ENCODE measurements at places on chromosomes 1 and 21. TPM values are rescaled to one million over a fixed set of nuclear protein-coding genes. Genes with fewer than 3 reads are reported as not detected.
A peak's percentile ranks its signal among the peaks of the same experiment; 100 is the strongest.

GRCh38 chr1:39609618-39610331, 29.7 kb downstream of the HEYL start:
- no peak overlapping the region for H3K27ac ChIP-seq
- H3K4me1 ChIP-seq: peaks cover 15% of the 10 kb centered on the region
- no peak overlapping the region for H3K4me3 ChIP-seq

DNA sequence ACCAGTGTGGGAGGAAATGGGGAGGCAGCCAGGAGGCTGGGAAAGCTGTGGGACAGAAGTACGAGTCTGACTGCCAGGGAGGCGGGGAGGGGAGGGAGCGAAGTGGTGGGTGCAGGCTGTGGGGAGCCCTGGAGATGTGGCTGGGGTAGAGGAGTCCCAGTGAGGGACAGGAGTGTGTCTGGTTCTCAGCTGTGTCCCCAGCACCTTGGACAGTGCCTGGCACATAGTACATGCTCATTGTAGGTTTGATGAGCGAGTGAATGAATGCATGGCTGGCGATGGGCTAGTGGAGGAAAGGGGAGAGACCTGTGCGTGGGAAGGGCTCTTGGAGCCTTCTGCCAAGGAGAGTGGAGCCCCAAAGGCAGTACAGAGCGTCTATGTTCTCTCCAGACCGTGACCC, 104.1 kb downstream of the SIK1 start:
- no peaks in the 10 kb centered on the region for H3K36me3 ChIP-seq
- no peak overlapping the region for H3K27ac ChIP-seq
- H3K4me1 ChIP-seq: peaks cover 13% of the 10 kb centered on the region
- H3K4me3 ChIP-seq: no peak overlapping the region
- DNase-seq: no peak
- no peaks in the 10 kb centered on the region for H3K27me3 ChIP-seq

DNA sequence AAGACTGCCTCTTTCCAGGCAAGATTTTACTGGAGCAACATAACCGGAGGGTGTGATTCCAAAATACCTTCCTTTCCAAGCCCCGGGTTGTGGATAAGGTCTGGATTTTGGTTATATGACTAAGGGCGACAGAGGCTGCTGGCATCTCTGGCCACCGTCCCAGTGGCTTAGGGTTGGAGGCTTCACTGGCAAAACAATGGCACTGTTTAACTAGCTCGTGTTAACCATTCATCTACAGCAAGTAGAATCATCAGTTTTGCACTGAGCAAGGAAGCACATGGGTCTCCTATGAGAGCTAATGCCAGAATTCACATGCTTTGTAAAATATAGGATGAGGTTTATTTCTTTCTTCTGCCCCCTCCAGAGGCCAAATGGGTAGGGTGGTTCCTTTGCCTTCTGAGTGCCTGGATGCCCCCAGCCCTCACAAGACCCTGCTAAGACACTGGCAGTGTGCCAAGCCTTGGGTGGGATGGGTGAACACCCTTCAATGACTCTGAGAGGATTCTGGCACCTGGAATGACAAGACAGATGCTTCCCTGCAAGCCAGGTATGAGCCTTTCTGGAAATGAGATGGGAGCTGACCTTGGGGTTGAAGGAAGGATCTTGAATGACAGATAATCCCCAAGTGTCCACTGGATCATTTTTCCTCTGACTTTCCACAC, 36.8 kb downstream of the DHCR24 start:
- H3K27ac ChIP-seq: no peak overlapping the region
- DNase-seq: no peak
- H3K4me1 ChIP-seq: no peaks in the 10 kb centered on the region
- H3K4me3 ChIP-seq: no peak overlapping the region

- no peak for DNase-seq
- H3K27ac ChIP-seq: no peak overlapping the region
- H3K4me1 ChIP-seq: peaks cover 4% of the 10 kb centered on the region
- no peaks in the 10 kb centered on the region for H3K27me3 ChIP-seq
- H3K36me3 ChIP-seq: no peaks in the 10 kb centered on the region
These were observed 15.8 kb downstream of the TSPAN2 start for GRCh38 chr1:115073298-115074087.

GRCh38 chr1:231423648-231424047, 1.6 kb upstream of the EGLN1 start:
- H3K4me1 ChIP-seq: peaks cover 19% of the 10 kb centered on the region
- no peak overlapping the region for H3K4me3 ChIP-seq
- H3K27ac ChIP-seq: no peak overlapping the region
- DNase-seq: no peak
- no peaks in the 10 kb centered on the region for H3K36me3 ChIP-seq
- no peaks in the 10 kb centered on the region for H3K27me3 ChIP-seq

DNA sequence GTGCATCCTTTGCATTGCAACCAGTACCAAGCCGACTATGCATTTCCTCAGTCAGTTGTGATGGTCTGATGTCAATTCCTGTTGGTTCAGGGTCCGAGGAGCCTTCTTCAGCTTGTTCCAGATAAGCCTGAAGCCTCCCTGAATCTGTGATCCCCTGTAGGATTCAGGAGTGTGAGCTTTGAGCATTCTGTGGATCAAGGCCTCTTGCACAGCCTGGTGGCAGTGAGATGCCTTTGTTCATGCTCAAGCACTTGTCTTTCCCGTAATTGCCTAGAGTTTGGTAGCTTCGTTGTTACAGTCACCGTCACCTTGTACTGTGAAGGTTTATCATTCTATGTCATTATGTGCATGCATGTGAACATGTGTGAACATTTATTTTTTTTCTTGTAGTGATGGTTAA, 103.5 kb downstream of the PBX1 start:
- H3K4me1 ChIP-seq: peaks cover 8% of the 10 kb centered on the region
- DNase-seq: no peak
- no peak overlapping the region for H3K4me3 ChIP-seq

- no peaks in the 10 kb centered on the region for H3K27me3 ChIP-seq
- H3K4me3 ChIP-seq: no peak overlapping the region
- H3K36me3 ChIP-seq: no peaks in the 10 kb centered on the region
- H3K4me1 ChIP-seq: peaks cover 14% of the 10 kb centered on the region
- DNase-seq: peak; percentile 35
These were observed 146.6 kb downstream of the SPATA46 start for GRCh38 chr1:162230096-162230495.

- H3K36me3 ChIP-seq: no peaks in the 10 kb centered on the region
- no peaks in the 10 kb centered on the region for H3K27me3 ChIP-seq
- no peak for DNase-seq
- H3K4me1 ChIP-seq: no peaks in the 10 kb centered on the region
- H3K4me3 ChIP-seq: no peak overlapping the region
These were observed 77.0 kb upstream of the C1orf105 start for GRCh38 chr1:172343240-172344160.

DNA sequence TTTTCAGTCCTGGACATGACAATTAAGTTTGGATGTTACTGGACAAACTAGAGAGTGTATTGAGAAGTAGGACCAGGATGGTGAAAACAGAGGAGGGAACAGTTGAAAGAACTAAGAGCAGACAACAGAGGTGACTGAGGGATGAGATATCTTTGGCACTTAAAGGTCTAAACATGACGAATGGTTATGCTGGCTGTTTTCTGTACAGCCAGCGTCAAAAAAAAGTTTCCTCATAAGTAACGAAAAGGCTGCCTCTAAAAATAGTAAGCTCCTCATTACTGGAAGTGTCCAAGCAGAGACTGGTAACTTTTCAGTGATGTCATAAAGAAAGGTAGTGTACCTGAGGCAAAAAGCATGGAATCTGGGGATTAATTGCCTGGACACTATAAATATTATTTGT, 35.2 kb upstream of the AK4 start:
- no peak for DNase-seq
- H3K27me3 ChIP-seq: no peaks in the 10 kb centered on the region
- no peak overlapping the region for H3K27ac ChIP-seq
- no peak overlapping the region for H3K4me3 ChIP-seq

DNA sequence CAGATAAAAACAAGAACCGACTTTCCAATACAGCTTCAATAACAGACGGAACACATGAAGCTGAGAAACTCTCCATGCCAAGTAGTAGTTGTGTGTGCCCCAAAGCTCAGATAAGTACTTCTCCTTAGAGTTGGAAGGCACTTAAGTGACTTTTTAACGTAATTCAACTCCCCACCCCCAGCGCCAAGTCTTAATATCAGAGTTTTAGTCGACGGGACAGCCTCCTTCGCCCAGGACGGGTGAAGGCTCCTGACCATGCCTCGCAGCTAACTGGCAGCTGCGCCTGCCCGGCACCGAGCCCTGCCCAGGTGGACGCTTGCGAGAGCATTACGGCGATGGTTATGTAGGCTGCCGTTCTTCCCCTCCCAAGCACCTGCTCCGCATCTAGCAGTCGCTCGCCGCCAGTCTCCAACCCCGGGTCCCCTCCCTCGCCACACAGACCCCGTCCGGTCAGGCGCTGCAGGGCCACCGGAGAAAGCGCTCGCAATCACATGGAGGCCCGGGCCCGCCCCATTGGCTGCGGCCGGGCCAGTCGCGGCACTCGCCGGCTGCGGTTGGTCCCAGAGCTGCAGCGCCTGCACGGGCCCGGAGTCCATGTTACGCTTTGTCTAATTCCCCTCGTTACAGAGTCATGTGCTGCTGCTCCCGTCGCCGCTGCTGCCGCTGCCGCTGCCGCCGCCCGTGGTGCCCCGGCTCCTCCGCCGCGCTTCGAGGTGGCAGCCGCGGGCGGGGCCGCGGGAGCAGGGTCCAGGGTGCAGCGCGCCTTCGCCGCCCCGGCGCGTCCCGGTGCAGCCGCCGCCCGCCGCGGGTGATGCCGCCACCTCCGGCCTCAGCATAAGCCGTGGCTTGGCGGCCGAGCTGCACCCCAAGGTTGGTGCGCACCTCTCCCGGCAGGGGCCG, at the start of gene LRRC8D:
TSS of gene LRRC8D (plus strand) at position 611 of the 900 bp plus-strand sequence. CDS start 112,037 bp downstream, outside the sequence.
- peak; percentile 95 for DNase-seq
- peak within 1 kb of the TSS; percentile 86 for H3K27ac ChIP-seq
- peaks cover 12% of the 10 kb centered on the region for H3K4me1 ChIP-seq
- peak within 1 kb of the TSS; percentile 94 for H3K4me3 ChIP-seq
- H3K36me3 ChIP-seq: no peaks in the 10 kb centered on the region
- H3K27me3 ChIP-seq: no peaks in the 10 kb centered on the region

- no peak for DNase-seq
- no peak overlapping the region for H3K4me3 ChIP-seq
- H3K27me3 ChIP-seq: no peaks in the 10 kb centered on the region
These were observed 143.3 kb downstream of the DENND1B start for GRCh38 chr1:197632005-197632404.

Gene ADAM30
- not detected for total RNA-seq

Gene TNFRSF4
- total RNA-seq: 15.4 TPM

Gene RHOU
- 44.9 TPM for total RNA-seq

Gene FCGR3A
- 78.1 TPM for total RNA-seq

Gene FAM167B
- 4.6 TPM for total RNA-seq

Gene MTR
- 21.1 TPM for total RNA-seq

Gene LEFTY1
- 0.47 TPM for total RNA-seq

Gene TCHH
- total RNA-seq: 0.15 TPM

Gene MTHFR
- total RNA-seq: 56.6 TPM

Gene OLIG2
- total RNA-seq: not detected

Data from upper lobe of left lung (tissue), 6 donors.